Left ventricle myocardium superior (tissue), 1 donor: ENCODE measurements at places on chromosomes 11 and 22. TPM values are rescaled to one million over a fixed set of nuclear protein-coding genes. Genes with fewer than 3 reads are reported as not detected.

Gene RNF169
- total RNA-seq, result 11.7 TPM

Gene CDCA5
- total RNA-seq, result 1.3 TPM

Gene RASGRP2
- 44.5 TPM for total RNA-seq

Gene VPREB1
- total RNA-seq, result not detected

Gene MRE11
- total RNA-seq, result 7.4 TPM

Gene CD3G
- total RNA-seq, result 0.27 TPM

Gene ANKK1
- total RNA-seq, result 0.10 TPM

Gene PRMT3
- total RNA-seq, result 13.2 TPM

Gene SEC14L2
- total RNA-seq, result 0.82 TPM

Gene PRR33
- total RNA-seq, result 4.4 TPM

Gene FOLR1
- 0.50 TPM for total RNA-seq

Gene FLRT1
- total RNA-seq, result 0.45 TPM

Gene PLAAT3
- 149 TPM for total RNA-seq

Gene LDHA
- 332 TPM for total RNA-seq

Gene JAML
- 4.5 TPM for total RNA-seq

Gene OR5P2
- not detected for total RNA-seq

Gene RGL4
- total RNA-seq, result not detected

Gene SMC1B
- total RNA-seq, result not detected

Gene MTMR3
- 23.6 TPM for total RNA-seq

Gene CNTN5
- not detected for total RNA-seq

Gene OR52A1
- total RNA-seq, result not detected

Gene MRGPRF
- total RNA-seq, result 5.5 TPM

Gene SCGB1C1
- total RNA-seq, result not detected
